ENCODE measurements at places on chromosomes 12 and 14. TPM values are rescaled to one million over a fixed set of nuclear protein-coding genes. Genes with fewer than 3 reads are reported as not detected.

The GPRC5D gene
- not detected for total RNA-seq

The ABHD12B gene
- total RNA-seq = not detected

GRCh38 chr14:87170179-87170578 is 822.8 kb downstream of the GALC start:
- DNase-seq = no peak

- DNase-seq = no peak
Measured at GRCh38 chr12:63929426-63929825, 84.9 kb downstream of the SRGAP1 start.

DNA sequence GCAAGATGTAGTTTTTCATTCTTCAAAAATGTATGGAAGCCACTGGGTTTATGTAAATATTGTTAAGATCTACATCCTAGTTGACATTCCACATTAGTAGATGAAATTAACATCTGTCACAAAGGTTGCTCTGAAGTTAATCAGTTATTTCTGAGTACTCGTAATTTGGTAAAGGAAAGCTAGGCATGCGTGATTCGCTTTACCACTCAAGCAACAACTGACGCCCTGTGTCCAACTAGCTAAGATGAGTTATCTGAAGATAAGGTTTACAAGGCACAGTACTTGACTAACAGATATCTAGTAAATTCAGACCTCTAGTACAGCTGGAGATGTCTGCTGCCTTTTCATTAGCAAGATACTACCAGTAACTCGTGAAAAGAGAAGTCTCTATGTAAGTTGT is 14.1 kb downstream of the PRKD1 start:
- no peak for DNase-seq

- DNase-seq = no peak
Measured at GRCh38 chr12:51333536-51333935, 9.6 kb upstream of the BIN2 start.

- no peak for DNase-seq
Measured at GRCh38 chr12:50894241-50894640, 51.5 kb downstream of the TMPRSS12 start.

DNA sequence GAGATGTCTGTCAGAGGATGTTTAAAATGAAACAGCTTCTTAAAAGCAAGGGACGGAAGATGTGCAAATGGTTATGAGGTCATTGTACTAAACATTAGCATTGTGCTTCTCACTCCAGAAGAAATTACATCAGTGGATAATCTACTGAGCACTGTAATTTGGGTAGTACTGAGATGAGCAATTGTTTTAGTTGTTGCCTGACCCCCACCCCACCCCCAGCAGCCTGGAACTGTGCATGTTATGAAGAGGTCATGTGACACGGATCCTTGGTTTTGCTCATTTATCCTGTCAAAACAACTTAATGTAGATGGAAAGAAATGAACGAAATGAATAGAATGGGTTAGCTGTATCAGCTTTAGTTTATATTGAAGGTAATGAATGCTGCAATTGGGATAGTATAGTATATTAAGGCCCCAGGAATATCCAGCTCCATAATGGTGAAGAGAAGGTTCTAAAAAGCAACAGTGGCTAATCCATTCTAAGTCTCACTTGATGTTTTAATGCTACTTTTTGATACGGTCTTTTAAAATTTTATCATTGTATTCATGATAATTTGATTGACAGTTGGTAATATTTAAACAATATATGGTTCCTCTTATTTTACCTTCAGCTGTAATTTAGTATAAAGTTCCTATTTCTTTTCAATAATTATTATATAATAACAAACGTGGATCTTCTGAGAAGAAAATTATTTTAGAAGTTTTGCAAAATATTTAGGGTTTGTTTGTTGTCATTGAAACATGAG is 58.5 kb downstream of the WNK1 start:
- no peak for DNase-seq
